ENCODE measurements at places on chromosomes 4 and X.

- no peak for DNase-seq
These were observed 71.9 kb upstream of the RPS6KA6 start for GRCh38 chrX:84259868-84260267.

DNA sequence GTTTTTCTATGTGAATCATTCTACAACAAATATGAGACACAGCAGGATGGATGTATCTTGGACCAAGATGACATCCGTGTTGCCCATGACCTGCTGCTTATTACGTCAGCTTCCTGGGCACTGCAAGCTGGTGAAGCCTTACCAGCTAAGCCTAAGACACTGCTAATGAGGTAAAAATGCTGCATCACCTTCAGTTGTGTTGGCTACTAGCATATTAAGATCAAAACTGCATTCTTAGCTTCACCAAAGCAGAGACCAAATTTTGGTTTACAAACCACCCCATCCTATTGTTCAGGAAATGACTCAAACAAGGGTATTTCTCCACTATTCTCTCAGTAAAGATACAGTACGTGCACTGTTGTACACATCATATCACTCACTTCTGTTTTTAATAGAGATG lies 50.3 kb downstream of the MAML3 start:
- peak; percentile 80 for DNase-seq

- DNase-seq = no peak
These were observed 86.5 kb downstream of the HCCS start for GRCh38 chrX:11197671-11198070.

DNA sequence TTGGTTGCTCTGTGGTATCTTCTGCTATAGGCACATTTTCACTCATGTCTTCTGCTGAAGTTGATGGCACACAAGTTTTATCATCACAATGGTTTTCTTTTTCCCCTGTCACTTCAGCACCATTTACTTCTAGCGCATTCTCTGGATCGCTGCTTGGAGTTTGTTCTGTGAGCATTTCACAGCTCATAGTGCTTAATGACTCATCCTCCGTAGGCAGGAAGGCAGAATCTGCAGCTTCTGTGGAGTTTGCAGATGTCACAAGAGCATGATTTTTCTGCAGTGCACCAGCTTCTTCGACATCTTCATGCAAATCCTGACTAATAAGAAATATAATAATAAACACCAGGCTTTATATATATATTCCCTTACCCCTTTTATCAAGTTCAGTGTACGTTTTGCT lies 83.6 kb downstream of the CHM start:
- peak; percentile 55 for DNase-seq

- DNase-seq = peak; percentile 82
These were observed 97.3 kb downstream of the DDX60 start for GRCh38 chr4:168221301-168221700.

DNA sequence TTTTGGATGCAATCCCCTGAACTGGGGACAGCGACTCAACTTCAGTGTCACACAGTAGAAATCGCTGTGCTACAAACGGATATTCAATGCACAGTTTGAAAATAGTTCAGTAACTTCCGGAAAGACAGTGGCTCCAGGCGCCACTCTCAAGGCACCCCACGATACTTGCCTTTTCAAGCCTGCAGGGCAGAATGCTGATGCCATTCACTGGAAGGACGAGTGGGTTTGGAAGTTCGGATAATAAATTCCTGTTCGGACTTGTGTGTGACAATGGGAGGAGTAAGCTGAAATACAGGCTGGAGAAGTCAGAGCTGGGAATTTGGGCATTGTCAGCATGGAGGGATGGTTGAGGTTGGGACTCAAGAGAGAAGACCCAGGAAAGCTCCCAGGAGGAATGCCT lies 64.3 kb upstream of the HELT start:
- no peak for DNase-seq

DNA sequence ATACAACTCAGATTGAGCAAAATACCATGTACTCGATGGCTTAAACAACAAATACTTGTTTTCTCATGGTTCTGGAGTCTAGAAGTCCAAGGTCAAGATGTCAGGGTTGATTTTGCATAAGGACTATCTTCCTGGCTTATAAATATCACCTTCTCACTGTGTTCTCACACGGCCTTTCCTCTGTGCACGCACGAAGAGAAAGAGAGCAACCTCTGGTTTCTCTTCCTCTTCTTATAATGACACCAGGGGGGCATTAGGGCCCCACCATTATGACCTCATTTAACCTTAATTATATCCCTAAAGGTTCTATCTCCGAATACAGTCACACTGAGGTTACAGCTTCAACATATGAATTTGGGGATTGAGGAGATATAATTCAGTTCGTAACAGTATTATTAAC lies 504.0 kb downstream of the MAGEE1 start:
- DNase-seq = no peak

GRCh38 chr4:55214172-55214571 lies 88.8 kb upstream of the KDR start:
- no peak for DNase-seq

DNA sequence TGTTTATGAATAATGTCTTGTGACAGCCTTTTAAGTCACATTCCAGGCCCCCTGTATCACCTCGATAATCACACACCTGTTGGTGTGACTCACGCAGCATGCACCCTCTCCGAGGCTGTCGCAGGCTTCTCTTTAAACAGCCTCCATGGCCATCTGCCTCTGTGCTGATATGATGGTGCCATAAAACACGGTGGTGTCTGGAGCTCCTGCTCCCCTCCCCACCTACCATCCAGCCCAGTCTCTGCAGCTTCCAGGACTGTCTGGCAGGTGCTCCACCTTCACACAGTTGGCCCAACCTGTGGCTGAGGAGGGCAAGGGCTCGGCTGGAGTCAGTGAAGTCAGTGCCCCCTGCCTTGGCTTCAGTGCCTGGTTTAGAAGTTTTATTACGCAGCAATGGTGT lies 173.8 kb upstream of the RPL34 start:
- DNase-seq = no peak
